ENCODE measurements at places on chromosomes 6 and 20.
A peak's percentile ranks its signal among the peaks of the same experiment; 100 is the strongest.

DNA sequence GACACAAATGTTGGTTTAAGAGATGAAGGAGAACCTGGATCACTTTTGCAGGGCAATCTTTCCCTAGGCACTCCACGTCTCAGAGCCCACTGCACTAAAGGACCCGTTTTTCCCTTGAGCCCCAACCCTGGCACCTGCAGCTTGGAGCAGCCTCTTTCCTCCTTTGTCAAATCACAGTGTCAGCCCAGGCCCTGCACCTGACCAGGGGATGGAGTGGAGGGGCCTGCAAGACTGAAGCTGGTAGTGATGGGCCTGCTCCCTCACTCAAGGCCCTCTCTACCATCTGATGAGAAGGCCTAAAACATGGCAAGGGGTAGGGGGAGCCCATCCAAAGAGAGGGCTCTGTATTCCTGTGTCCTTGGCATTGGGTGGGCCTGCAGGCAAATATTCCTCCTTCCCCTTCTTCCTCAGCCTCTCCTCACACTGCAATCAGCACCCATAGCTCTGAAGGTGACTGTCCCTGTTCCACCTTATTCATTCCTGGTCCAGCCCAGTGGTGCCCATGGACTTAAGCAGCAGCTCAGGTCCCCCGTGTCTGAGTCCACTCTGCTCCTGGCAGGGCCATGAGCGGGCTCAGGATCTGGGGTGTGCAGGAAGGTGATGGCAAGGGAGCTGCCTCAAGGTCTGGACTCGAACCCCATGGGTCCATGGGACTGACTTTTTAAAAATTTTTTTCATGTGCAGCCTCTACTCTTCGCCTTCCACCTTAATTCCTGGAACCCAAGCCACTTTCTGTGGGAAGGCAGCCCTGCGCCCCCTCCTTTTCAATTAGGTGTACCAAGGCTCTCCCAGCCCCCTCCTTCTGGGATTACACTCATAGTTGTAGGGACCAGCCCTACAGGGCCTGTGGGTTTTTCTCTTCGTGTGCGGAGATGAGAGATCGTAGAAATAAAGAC lies 6.7 kb downstream of the RAET1G start:
- DNase-seq: no peak

- DNase-seq: peak; percentile 86
Observed at GRCh38 chr20:48682529-48683363, 145.1 kb downstream of the PREX1 start.

DNA sequence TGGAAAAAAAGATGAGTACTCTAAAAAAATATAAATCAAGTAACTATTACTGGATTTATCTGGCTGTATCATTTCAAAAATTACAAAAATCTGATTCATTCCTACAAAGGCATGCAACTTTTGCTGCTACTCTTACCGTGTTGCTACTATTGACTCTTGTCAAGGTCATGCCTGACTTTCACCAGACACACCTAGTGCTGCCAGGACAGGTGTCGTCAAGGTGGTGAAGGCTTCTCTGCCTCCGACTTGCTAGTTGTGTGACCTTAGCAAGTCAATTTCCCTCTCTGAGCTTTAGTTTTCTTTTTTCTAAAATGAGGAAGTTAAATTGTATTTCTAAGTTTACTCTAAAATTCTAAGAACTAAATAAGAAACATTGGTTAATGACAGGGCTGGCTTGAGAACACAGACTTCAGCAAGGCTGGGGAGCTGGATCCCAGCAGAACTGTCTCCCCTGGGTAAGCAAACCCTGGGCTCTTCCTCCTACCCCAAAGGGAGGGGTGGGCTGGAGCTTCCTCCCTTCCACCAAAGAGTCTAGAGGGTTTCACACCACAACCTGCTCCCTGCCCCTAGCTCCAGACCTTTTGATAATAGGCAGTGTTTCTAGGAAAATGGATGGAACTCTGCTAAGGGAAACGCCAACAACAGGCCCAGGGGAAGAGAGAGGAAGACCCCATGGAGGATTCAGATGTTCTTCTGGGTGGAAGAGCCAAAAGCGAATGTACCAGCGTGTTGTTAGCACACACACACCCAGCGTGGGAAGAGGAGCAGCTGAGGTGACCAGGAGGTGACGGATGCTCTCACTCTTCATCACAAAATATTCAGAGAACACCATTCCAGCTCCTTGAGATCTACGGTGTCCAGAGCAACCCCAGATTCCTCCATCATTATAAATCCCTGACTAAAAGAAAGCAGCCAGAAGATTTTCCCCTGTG lies 47.9 kb upstream of the CITED2 start:
- DNase-seq: no peak

- peak; percentile 40 for DNase-seq
Observed at GRCh38 chr20:47610247-47610944, 108.7 kb downstream of the NCOA3 start.

DNA sequence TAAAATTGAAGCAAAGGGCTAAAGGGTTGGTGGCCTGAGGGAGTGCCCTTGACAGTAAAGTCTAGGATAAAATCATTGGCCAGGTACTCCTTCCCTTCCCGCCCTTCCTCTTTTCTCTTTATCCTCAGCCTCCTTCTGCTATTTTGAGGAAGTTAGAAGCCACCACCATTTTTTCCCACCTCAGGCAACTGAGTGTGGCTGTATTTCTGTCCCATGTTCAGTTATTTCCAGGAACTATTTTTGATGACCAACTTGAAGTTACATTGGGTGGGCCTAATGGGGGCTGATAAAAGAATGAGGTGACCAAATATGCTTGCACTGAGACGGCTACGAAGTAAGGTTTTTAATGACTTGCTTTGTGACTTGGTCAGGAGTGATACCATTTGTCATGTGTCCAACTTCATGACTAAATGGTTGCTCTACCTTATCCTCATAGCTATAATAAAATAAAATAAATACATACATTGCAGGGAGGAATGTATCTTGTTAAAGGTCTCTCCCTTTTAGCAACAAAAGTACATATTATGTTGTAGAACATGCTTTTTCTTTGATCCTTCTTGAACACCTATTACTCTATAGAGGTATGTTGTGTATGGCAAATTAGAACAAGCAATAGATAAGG lies 12.0 kb downstream of the PTPN1 start:
- no peak for DNase-seq

GRCh38 chr20:58044286-58044685 lies 184.2 kb downstream of the ANKRD60 start:
- DNase-seq: no peak
